ENCODE measurements at places on chromosomes 7 and 10.
A peak's percentile ranks its signal among the peaks of the same experiment; 100 is the strongest.

- peak; percentile 2 for DNase-seq
Observed at GRCh38 chr7:141649865-141650634, 51.9 kb downstream of the DENND11 start.

DNA sequence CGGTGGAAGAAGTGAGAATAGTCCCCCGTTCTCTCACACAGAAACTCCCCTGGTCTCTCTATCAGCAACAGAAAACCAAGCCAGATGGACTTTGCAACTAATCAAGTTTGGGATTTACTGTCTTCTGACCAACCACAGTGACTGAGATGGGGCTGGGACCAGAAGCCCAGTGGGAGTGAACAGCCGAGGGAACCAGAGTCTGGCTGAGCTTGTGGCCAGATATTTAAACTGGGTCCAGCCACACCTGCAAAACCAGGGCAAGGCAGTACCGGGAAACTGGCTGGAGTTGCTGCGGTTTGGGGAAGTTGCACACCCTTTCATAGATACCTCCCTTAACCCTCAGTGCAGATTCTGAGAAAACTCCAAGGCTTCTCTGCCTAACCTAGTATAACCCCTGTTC, 6.0 kb downstream of the GSTK1 start:
- DNase-seq: no peak

DNA sequence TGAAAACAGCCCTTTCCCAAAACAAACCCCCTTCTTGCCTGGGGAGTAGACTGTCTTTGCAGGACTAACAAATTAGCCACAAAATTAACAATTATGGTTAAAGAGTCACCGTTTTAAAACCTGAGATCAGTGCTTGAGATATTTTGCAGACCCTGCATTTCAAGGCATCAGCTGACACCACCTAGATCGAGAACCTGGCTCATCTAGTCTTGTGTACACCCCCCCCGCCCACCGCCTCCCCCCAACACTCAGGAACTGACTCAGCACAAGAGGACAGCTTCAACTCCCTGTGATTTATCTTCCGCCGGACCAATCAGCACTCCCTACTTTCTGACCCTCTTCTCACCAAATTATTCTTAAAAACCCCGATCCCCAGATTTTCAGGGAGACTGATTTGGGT, 737.1 kb downstream of the PHTF2 start:
- DNase-seq: no peak

DNA sequence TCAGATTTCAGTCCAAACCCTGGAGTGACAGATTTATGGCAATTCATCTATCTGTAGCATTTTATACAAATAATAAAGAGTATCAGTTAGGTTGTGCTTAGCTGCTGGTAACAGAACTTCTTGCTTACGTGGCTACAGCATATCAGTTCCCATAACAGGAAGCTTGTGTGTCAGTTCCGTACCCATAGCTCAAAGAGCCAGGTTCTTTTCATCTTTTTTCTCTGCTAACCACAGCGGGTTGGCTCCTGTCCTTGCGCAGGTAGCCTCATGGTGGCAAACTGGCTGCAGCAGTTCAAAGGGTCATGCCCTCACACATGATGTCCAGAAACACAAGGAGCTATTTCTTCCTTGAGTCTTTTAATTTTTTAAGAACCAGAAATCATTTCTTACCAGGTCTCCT, 1041.8 kb downstream of the GATA3 start:
- no peak for DNase-seq

- no peak for DNase-seq
Observed at GRCh38 chr7:69603351-69603750, 5.1 kb downstream of the AUTS2 start.

DNA sequence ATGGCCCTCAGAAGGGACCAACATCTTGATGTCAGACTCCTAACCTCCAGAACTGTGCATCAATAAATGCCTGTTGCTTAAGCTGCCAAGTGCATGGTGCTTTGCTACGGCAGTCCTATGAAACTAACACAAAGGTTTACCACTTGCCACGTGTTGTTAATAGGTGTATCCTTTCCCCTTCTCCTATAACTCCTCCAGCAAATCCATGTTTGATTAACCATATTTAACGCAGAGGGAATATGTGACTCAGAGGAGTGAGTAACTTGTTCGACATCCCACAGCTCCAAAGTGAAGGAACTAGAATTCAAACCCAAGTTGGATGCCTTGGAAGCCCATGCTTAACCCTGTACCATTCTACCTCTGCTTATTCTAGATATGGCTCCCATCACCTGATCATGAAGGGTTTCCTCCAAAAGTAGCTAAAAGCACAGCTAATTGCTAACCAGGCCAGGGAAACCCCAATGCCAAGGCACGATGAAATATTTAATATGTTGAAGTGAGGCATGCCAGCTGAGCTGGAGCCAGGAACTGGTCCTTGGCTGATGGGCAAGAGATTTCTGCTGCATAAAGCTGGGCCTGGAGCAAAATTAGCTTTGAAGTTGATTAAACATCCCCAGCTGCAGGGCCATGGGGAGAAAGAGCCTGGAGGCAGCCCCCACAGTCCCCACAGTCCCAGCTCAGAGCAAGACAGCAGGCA, 131.9 kb downstream of the C10orf90 start:
- DNase-seq: no peak

GRCh38 chr7:139118805-139119485, 9.4 kb upstream of the ZC3HAV1 start:
- DNase-seq: peak; percentile 20

GRCh38 chr7:124811341-124811740, 45.7 kb upstream of the GPR37 start:
- no peak for DNase-seq

DNA sequence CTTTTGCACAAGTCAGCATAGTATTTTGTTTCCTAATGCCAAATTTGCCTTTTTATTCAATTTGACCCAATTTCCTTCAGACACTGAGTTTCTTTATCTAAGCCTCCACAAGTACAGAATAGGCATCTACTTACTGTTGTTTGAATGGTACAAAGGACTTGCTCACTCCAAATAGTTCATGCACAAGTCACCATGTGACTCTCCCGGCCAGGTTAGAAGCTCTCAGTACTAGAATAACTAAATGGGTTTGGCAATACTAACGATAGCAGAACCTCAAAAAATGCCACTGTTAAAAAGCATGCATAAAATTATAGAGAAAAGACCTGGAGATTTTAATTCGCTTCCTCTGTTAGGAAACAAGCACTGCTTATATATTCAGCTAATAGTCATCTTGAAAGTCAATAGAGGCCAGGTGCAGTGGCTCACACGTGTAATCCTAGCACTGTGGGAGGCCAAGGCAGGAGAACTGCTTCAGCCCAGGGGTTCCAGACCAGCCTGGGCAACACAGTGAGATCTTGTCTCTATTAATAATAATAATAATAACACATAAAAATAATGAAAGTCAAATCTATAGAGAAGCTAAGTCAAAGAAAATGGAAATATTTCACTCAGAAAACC, 335.8 kb upstream of the MBL2 start:
- no peak for DNase-seq

- no peak for DNase-seq
Observed at GRCh38 chr10:73183667-73184281, 15.9 kb downstream of the FAM149B1 start.

DNA sequence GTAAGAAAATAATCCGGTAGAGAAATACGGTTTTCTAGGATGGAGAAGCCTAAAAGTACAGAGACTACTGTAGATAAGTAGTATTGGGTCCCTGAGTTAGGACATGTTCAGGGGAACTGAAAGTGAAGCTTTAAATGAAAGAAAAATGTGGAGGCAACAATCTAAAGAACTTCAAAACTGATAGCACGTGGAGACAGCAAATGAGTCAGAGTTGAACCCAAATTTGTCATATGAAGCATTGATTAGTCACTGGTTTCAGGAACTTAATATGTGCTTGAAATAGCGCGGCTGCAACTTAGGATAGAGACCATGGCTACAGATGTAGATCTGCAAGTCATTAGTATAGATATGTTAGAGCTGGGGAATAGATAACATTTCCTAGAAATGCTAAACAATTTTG, 1138.6 kb upstream of the SORCS1 start:
- no peak for DNase-seq

DNA sequence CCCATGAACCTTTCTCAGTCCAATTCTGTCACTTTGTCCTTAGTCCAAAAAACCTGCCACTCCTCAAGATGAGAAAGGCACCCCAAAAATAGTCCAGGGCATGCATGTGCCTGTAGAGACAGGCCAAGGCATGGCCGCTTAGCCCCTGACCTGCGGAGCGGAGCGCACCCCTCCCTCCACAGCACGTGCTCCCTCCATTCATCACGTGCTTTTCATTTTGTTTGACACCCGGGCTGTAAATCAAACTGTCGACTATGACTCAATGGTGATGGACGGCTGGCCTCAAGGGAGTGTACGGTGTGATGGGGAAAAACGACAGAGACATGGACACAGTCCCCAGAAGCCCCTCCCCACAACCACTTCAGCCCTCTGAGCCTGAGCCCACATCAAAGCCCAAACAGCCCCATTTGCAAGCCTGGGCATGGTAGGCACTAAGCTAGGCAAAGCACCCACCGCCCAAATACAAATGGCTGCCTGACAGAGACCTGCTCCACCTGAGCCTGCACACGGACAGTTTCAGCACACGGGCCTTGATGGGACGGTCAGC, 90.6 kb downstream of the ZRANB1 start:
- no peak for DNase-seq

- no peak for DNase-seq
Observed at GRCh38 chr7:44268671-44269070, 56.7 kb downstream of the CAMK2B start.

DNA sequence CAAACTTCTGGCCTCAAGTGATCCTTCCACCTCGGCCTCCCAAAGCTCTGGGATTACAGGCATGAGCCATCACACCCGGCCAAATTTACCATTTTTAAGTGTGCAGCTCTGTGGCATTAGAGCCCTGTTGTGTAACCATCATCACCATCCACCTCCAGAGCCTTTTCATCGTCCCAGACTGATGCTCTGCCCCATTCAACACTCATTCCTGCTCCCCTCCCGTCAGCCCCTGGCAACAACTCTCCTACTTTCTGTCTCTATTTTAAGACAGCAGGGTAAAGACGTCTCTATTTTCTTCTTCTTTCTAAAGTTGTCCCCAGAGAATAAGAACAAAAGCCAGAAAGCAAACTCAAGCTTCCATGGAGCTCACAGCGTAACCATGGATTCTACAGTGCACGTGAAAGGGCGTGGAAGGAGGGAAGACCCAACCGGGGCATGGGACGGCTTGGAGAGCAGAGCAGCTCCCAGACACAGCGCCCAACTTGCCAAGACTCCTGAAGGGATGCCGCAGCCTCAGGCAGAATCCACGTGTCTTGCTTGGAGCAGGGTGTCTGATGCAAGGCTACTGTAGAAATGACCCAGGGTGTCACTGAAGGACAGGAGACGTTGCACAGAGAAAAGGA, 42.7 kb upstream of the PITRM1 start:
- DNase-seq: no peak

- no peak for DNase-seq
Observed at GRCh38 chr7:151410405-151411390, 860 bp upstream of the WDR86 start.

GRCh38 chr7:36568452-36568849, 155.8 kb downstream of the AOAH start:
- no peak for DNase-seq

- DNase-seq: no peak
Observed at GRCh38 chr10:90912854-90913479, 7.9 kb downstream of the ANKRD1 start.

DNA sequence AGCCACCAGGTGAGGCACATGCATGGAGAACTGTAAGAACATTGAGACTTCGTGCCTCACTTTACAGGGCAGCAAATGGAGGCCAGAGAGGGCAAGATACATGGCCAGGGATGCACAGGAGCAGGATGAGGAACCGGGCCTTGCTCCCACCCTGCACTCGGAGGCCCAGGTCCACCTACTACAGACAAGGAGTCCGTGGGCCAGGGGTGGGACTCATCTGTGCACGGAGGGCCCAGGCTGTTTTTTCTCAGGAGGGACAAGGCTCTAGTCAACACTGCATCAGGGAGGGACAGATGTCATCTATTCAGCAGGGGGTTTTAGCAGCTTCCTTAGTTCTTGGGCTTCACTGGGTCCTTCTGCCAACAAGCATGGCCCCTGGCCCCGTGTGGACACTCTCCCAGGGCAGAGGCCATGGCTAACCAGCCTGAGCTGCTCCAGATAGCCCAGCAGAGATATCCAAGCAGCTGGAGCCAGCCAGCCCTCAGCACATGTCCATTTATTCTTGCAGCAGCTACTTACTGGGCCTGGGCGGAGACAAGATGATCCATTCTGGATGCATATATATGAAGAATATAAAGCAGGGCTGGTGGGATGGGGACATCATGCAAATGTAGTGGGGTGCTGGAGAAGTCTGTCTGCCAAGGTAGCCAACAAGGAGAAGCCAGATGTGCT, 134.5 kb upstream of the RET start:
- no peak for DNase-seq

DNA sequence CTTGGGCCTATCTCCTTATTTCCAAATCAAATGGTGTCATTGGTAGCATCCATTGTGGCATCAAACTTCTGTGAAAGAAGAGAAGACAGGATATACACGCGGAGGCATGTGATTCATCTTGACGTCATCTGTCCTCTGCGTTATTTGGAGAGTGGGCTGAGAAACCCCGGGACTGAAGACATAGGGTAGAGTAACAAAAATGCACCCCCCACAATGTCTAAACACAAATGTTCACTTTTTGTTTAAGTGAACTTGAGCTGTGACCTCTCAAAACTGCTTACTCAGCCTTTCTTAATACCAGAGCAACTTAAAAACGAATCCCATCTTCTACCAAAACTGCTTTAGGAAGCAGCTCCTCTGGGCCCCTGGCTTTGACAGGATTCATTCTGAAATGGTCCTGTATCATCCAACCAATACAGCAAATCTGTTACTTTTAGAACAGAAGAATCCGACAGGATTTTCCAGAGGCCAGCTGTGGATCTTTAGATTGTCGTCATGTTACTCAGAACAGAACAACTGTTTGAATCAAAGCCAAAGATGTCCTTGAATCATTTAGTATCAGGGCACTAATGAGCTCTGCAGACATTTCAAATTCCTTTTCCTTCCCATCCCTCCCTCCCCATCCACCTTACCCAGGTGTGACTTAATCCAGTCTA, 438.1 kb downstream of the SUGCT start:
- DNase-seq: no peak

DNA sequence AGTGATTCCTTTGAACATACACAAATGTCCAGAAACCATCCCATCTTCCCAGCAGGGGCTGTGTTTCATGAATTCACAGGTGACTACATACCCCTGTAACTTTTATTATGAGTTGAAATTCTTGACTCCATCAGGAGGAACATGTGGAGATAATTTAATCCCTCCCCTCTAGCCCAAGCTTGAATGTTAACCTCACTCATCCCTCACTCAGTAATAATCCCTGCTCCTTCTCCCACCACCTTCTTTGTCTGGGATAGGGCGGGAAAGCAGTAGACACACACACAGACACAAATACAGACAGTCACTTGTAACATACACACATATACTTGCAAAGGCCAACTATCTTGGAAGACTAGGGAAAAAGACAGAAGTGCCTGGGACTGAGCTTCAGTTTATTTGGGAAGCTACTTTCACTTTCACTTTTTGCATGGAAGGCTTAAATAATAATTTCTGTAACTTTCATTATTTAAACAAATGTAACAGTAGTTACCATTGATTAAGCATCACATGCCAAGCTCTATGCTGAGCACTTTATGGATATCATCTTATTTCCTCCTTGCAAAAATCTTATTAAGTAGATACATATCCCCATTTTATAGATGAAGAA, 7.3 kb downstream of the AASS start:
- no peak for DNase-seq

Data from SIG-M5 (cell line).